Stimulated activated CD8-positive, alpha-beta memory T cell treated with anti-CD3 and anti-CD28 coated beads, Interleukin-4, amount 100 ng/mL, for 1 hour (primary cell): ENCODE measurements at places on chromosomes 6 and 20.

DNA sequence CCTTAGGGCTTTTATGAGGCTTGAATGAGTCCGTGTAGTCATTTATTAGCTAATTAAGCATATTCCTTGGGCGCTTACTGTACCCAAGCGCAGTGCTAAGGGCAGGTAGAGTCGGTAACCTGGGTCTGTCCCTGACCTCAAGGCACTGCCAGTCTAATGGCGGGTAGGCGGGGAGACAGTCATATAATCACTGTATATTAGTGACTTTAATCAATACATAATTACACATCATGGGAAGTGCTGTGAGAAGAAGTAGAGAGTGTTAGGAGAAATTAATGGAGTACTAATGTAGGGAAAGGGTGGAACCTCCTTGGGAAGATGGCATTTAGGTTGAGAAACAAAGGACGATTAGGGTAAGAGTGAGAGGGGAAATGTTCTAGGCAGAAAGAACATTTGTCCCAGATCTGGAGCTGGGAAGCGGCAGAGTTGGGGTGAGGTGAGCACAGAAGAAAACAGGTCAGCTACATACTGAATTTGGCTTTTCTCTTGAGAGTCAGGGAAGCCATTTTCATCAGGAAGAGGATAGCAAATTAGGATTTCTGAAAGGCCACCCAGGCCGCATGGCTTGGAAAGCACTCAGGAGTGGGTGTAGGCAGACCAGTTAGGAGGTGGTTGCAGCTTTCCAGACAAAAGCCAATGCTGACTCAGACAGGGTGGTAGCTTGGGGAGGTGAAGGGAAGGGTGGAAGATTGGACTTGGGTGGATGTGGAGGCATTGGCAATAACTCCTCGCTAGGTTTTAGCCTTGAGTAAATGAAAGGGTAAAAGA, 954 bp upstream of the BLCAP start:
- DNase-seq, result no peak

- no peak for DNase-seq
These were observed 12.6 kb downstream of the ADTRP start for GRCh38 chr6:11766043-11766442.

DNA sequence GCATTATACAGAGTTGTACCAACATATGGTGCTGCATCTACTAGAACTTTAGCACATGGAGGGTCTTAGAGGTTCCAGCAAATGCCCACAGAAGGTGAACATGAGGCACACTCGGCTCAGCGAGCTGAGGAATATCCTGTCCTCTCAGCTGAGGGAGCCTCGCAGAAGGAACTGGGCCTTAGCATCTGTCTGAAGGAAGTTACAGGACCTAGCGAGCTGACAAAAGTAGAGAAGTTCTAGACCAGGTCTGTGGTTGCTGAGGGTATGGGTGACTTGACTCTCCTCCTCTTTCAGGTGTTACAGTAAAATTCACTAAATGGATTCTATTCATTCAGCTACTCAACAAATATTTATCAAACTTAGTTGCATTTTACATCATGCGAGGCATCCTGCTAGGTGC, 157.2 kb downstream of the ZDHHC14 start:
- DNase-seq, result no peak

DNA sequence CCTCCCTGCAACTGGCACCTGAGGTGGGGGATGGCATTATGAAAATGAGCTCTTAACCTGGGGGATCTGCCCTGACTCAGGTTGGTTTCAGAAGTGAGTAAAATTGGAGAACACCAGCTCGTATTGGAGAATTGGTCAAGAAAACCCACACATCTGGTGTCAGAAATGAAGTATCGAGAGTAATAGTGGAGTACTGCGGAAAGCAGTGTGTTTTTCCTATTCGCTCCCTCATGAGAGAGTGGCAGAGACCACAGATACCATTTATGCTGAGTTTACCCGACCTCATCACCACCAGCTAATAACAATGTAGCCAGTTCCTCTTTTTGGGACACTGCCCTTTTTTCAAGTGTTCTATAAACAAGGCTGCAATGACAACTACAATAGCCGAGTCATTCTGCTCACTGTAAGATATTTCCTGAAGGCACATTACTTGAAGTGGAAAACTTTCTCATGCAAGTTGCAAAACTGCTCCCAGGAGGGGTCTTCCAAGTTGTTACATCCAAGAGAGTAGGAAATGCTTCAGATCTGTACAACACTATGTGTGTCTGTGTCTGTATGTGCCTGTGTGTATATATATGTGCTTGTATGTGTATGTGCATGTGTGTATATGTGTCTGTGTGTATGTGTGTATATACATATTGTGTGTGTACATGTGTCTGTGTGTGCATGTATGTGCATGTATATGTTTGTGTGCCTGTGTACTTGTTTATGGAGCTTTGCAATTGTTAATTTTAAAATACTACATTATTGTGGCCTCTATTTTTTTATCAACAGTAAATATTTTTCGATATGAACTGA, 106.0 kb upstream of the CST7 start:
- DNase-seq, result no peak

GRCh38 chr6:1412901-1413300, 23.5 kb downstream of the FOXF2 start:
- no peak for DNase-seq

DNA sequence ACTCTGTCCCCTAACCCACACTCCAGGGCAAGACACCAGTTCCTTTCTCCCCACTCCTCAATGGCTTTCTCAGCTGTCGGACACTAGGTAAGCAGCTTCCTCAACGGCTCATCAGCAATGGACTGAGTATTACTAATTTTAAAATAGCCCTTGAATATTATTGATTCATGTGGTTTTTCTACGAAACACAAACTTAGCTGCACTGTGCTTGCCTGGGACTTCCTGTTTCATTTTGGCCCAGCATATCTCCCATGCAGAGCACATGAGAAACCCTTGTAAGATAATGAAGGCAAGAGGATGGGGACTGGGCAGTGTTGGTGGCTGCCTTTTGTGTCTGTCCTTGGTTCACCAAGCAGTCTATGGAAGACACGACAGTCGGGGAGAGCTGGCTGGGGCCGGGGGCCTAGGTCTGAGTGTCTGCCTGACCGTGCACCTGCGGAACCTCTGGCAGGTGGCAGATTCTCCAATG, 48.9 kb downstream of the RNASET2 start:
- no peak for DNase-seq

DNA sequence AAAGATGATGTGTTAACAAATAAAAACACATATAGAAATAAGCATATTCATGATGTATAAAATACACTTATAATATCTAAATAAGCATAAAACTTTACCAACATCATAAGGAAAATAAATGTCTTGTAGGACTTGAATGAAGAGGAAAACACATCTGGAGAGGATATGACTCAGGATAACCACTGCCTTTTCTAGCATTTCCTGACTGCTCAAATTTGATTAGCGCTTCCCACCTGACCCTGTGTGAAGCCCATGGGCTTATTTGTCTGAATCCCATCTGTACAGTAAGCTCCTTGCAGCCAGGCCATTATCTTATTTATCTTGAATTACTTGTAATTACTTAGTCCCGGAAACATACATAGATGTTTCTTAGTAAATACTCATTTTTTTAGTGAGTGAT, 608.6 kb downstream of the COL12A1 start:
- no peak for DNase-seq

- no peak for DNase-seq
These were observed 1152.3 kb upstream of the GJE1 start for GRCh38 chr6:140980265-140980887.

- DNase-seq, result no peak
These were observed 93.4 kb downstream of the HIVEP2 start for GRCh38 chr6:142851601-142852000.

- DNase-seq, result no peak
These were observed 41.3 kb downstream of the IRAK1BP1 start for GRCh38 chr6:78908621-78909020.

- peak; percentile 56 for DNase-seq
These were observed at the start of gene SLC29A1 for GRCh38 chr6:44223319-44224028. SLC29A1 (plus strand) TSS chr6:44223595; CDS start chr6:44227314, 3,719 bp downstream.

DNA sequence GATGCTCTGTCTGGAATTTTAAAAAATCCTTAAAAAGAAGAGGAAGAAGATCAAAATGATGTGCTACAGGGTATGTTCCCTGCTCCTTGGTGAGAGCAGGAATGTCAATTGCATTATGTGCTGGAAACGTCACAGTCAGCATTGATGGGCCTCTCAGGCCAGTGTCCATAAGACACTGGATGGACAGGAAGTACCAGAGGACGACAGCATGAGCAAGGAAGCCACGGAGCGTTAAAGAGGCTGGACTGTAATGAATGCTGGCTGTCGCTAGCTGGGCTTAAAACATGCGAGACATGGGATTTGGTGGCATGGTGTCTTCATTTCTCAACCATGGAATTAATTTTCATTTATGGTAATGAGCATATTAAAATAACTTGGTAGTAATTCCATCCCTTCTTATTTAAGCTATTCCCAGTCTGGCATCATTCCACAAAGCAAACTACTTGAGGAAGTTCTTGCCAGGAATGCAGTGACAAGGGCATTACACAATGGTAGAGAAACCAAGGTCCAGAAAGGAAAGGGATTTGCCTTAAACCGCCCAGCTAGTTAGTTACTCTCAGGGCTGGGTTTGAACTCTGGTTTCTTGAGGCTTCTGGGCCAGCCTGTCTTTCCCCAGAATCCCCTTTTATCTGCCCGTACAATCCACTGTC, 166.6 kb upstream of the SOX4 start:
- no peak for DNase-seq

GRCh38 chr20:50191065-50191543, 474 bp downstream of the CEBPB start:
- DNase-seq, result peak; percentile 28

GRCh38 chr6:157605484-157605883, 217.6 kb upstream of the SNX9 start:
- DNase-seq, result no peak

GRCh38 chr6:158010591-158011477, 29.2 kb downstream of the SYNJ2 start:
- DNase-seq, result no peak

GRCh38 chr6:34990971-34991560, 102.0 kb downstream of the ANKS1A start:
- DNase-seq, result no peak

DNA sequence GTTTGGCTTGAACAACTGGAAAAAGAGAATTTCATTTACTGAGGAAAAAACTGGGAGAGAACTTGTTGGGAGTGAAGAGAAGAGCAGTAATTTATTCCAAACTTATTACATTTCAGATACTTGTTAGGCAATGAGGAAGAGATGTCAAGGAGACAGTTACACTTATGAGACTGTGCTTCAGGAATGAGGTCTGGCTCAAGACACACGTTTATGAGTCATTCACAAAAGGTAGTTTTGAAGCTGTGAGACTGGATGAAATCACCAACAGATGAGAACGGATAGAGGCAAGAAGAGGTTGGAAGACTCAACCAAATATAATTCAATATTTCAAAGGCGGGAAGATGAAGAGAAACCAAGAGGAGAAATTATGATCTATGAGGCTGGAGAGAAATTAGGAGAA, 70.6 kb upstream of the DEFB112 start:
- DNase-seq, result no peak

- no peak for DNase-seq
These were observed 22.8 kb downstream of the ANKS1A start for GRCh38 chr6:34911822-34912221.

DNA sequence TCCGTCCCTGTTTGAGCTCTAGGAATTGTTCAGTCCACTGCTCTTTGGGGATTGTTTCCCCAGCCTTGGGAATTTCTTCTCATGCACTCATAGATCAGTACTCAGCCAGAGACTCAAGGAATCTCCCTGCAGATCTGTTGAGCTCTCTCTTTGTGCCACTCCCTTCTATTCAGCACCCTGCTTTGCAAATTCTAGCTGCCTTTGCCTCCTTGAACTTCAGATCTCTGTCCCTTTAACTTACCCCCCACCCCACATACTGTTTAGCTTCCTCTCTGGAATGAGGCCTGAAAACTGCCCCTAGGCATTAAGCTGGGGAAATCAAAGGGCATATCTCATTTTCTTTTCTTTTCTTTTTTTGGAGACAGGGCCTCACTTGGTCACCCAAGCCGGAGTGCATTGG, 30.5 kb downstream of the QRSL1 start:
- DNase-seq, result no peak

GRCh38 chr20:40168981-40169620, 519.9 kb downstream of the MAFB start:
- no peak for DNase-seq

GRCh38 chr6:138307816-138308730, 69.6 kb upstream of the SMIM28 start:
- no peak for DNase-seq

GRCh38 chr6:163415620-163416556, 1.4 kb downstream of the QKI start:
- no peak for DNase-seq

DNA sequence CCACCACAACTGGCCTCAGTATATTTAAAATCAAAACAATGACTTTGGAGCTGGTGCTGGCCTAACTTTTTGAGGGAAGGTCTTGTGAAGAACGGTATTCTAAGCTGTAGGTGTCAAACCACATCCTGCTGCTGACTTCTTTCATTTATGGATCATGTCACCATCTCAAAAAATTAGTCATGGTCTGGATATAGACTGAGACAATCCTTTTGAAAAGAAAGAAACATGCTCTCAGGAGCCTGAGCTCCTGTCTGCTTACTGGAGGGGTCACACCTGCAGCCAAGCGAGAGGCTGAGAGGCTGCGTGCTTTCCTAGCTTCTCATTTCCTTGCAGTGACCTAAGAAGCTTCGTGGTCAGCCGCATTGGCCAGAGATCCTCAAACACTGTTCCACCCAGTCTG, 55.2 kb downstream of the TIAM2 start:
- DNase-seq, result no peak

- DNase-seq, result no peak
These were observed 348.1 kb downstream of the CDC5L start for GRCh38 chr6:44735630-44735963.

- no peak for DNase-seq
These were observed 86.3 kb downstream of the CHMP4B start for GRCh38 chr20:33897313-33897912.

GRCh38 chr6:10314163-10314955, 100.5 kb downstream of the TFAP2A start:
- DNase-seq, result no peak

DNA sequence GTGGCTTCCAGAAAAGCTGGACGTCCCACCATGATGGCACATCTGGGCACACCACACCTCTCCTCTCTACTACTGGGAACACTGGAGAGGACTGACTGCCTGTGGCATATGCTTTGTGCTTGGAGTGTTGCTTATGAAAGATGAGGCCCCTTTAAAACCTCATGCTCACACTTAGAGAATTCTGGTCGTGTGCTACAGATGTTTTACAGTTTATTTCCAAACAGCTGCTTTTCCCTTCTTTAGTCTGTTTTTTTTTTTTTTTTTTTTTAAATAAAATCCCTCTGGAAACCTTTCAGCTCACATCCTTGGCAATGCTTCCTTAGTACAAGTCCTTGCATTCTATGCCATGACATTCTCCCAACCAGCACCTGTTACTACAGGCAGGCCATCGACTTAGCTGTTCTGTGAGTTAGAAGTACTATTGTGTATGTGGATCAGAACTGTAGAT, 60.3 kb downstream of the BMP6 start:
- DNase-seq, result no peak

DNA sequence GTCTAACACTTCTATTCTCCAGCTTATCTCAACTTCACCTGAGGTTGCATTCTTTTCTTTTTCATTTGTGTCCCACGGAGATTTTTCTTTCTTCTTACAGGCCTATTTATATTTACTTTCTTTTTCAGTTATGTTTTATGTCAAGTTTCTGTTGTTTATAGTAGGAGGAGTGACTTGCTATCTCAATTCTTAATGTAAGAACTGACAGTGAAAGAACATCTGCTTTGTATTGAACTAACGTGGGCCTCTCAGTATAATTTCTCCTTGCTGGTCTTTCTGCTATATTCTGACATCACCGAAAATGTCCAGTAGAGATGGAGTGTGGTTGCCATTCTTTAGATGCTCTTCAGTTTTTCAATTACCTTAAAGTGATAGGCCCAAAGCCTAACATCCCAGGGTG, 521.7 kb downstream of the EPM2A start:
- DNase-seq, result no peak

GRCh38 chr20:46999801-47000465, 105.3 kb downstream of the EYA2 start:
- no peak for DNase-seq
